ENCODE measurements at places on chromosomes 5 and 9.

- no peak for DNase-seq
Observed at GRCh38 chr9:86389628-86390027, 35.4 kb upstream of the TUT7 start.

DNA sequence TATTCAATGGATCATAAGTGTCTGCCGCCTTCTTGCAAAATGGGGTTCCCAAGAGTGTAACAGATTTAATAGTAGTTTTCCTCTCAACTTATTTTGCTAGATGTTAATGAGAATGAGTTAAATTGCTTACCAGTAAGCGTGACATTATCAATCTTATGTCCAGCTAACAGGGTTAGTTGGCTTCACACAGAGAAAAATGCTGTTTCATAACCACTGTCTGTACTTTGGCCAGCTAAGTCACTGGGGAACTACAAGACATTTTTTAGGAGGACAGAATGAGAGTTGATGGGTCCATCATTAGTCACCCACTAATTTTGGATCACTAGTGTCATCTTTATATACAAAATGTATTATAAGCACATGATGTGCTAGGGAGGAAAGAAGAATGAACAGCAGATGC, 1.4 kb downstream of the CDC37L1 start:
- DNase-seq = no peak

- no peak for DNase-seq
Observed at GRCh38 chr5:147063943-147064342, 170.9 kb upstream of the STK32A start.

- no peak for DNase-seq
Observed at GRCh38 chr9:123318202-123318601, 37.8 kb upstream of the CRB2 start.

All from COR-L47 (cell line).